Effector CD8-positive, alpha-beta T cell (primary cell): ENCODE measurements at places on chromosomes 3 and 15.

- DNase-seq = no peak
These were observed 14.6 kb upstream of the ELP6 start for GRCh38 chr3:47527952-47528725.

DNA sequence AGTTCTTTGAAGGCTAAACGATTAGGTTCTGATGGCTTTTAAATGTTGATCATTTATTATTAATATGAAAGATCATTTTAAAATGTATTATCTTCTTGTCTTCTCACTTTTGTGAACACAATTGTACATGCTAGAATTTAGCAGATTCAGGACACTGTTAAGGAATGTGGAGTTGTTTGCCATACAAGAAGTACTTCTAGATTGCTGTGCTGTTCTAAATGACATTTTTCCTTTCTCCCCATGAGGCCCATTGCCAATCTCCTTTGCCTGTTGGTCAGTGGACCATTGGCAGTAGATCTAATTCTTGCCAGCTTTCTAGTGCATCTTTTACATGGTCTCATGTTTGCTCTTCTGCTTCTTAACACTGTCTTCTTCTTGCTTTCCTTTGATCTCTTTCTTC is 242.3 kb downstream of the MECOM start:
- DNase-seq = no peak

GRCh38 chr15:71085809-71086208 is 29.5 kb upstream of the THSD4 start:
- no peak for DNase-seq

- DNase-seq = no peak
These were observed 193.2 kb upstream of the ZNF385D start for GRCh38 chr3:21944251-21944650.

- no peak for DNase-seq
These were observed 46.8 kb downstream of the ST6GAL1 start for GRCh38 chr3:186976837-186977750.

DNA sequence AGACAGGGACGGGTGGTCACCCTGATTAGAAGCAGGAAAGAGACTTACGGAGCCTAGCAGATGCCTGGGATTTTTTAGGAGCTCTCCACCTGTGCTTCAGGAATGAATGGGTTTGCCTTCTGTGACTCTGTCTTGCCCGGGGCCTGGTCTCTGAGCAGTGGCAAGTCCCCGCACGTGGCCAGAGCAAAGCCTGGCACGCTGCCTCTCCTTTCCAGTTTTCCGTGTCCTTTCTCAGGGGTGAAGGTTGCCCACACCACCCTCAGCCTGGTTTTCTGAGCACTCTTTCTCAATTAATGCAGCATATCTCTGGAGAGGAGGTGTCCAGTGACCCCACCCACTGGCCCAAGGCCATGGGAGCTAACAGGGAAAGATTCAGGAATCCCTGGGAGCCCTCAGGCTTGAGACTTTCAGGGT is 14.5 kb upstream of the CHST14 start:
- DNase-seq = no peak

- DNase-seq = no peak
These were observed 28.9 kb downstream of the NR2C2 start for GRCh38 chr3:14976317-14976716.

DNA sequence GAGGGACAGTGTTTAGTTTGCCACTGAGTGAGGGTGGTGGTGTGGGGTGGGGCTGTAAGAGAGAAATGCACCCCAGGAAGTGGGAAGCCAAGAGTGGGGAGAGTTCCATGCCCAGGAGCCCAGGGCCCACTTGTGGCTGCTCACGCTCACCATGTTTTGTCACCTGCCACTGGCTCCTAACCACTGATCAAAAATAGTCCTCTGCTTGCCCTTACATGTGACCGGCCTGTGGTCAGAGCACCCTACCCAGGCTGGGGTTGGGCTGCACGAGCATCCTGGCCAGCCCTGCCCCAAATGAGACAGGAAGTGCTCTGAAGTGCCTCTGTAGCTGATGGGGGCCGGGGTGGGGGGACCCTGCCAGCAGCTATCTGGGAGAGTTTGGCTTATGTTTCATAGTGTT is 216.3 kb downstream of the RPLP1 start:
- no peak for DNase-seq

- no peak for DNase-seq
These were observed 35.2 kb downstream of the U2SURP start for GRCh38 chr3:143036557-143036956.

- DNase-seq = no peak
These were observed 30.2 kb downstream of the IFT80 start for GRCh38 chr3:160368804-160369203.

DNA sequence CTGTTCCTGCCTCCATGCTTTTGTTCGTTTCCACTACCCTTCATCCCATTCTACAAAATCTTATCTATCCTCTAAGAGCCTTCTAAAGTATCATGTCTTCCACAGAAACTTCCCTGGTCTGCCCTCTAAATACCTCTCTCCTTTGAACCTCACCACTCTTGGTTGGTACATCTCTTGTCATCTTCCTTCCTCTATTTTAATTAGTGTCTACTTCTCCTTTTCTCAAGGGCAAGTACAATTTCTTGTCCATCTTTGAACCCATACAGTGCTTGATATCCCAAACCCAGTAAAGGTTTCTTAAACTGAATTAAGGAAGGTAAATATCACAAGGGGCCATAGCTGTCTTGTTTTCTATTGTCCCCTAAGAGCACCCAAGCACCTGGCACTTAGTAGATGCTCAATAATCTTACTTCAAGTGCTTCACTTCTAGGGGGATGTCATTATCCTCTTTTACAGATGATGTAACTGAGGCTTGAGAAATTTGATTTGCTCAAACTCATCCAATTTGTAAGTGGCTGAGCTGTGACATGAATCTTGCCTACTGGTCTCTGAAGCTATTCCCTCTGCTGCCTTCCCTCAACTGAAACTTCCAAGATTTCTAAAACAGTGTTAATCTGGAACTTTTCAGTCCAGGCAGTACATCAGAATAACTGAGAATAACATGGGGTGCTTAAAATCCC is 2.6 kb upstream of the DAPK2 start:
- DNase-seq = no peak

DNA sequence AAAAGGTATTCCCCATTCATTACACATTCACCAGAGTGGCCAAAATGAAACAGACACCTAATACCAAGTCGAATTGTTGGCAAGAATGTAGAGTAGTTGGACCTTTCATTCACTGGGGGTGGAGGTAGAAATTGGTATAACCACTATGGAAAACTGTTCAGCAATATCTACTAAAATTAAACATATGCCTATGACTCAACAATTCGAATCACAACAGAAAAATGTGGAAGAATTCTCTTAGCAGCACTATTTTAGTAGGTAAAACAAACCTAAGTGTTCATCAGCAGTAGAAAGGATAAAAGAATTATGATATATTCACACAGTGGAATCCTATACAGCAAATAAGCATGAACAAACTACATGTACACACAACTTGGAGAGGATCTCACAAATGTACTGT is 30.6 kb downstream of the POLG start:
- no peak for DNase-seq

- no peak for DNase-seq
These were observed 505.6 kb downstream of the LPP start for GRCh38 chr3:188659449-188660090.

GRCh38 chr15:93459396-93459795 is 370.4 kb upstream of the RGMA start:
- DNase-seq = no peak

DNA sequence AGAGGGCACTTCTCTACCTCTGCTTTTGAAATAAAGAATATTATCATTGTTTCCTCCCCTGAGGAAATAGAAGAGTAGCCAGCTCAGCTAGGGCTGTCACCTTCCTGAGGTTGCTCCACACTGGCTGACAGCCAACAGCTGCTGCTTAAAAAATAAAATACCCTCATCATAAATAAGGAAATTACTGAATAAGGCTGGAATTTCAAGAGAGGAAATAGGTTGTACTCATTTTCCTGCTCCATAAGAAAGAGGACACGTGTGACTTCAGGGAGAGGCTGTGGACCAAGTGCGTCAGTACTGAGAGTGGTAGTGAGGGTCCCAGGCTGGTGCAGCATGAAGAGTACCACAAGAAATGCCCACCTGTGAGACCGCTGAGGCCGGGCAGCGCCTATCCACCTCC is 8.1 kb upstream of the C2CD4B start:
- DNase-seq = no peak

DNA sequence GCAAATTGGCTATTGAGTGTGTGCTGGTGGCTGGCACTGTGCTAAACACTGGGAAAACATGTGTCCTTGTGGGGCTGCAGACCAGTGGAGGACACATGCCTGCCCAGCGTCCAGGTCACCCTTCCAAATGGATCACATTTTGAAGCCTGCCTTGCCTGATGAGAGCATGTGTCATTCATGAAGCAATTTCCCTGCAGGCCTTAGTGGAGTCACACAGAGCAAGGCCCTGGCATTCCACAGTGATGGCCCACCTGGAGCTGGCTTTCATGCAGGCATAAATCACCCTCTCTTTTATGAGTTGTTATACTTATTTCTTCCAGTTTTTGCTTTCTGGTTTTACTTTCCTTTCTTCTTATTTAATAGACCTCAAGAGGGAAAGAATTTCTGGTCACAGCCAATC is 219.5 kb downstream of the EPHB1 start:
- no peak for DNase-seq

GRCh38 chr3:51245867-51246266 is 139.2 kb upstream of the MANF start:
- DNase-seq = no peak

- DNase-seq = no peak
These were observed 19.0 kb upstream of the CRABP1 start for GRCh38 chr15:78321041-78321570.

DNA sequence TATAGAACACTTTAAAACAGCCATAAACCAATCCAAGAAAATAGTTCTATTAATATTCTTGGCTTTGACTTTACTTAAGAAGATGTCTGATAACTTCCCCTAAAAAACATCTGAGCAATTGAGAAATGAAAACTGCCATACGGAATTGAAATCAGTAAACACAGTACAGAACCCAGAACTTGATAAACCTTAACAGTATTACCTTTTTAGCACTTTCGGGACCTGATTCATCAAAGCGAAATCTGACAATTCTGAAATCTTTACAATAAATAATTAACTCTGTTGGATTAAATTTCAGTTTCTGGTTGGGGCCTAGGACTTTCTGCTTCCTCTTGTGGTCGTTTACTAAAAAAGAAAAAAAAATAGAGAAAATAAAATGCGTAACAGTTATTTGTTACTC is 17.3 kb downstream of the MTMR10 start:
- DNase-seq = no peak

DNA sequence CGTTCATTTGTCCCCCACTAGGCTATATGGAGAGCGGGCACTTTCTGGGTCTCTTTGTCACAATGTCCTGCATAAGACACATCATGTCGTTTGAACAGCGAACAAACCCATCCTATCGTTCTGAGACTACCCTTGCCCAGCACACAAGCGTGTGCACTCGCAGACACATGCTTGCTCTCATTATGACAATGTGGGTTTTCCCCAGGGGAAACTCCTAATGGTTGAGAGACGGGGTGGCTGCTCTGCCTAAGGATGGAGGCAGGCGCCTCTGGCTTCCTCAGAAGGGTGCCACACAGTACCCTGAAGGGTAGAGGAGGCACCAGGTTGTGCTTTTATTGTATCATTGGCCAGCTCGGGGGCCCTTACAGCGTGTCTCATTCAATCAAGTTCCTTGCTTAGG is 51.0 kb upstream of the MYZAP start:
- no peak for DNase-seq

- DNase-seq = no peak
These were observed 19.4 kb downstream of the TPM1 start for GRCh38 chr15:63061975-63062374.

GRCh38 chr3:182406786-182407185 is 386.5 kb upstream of the ATP11B start:
- no peak for DNase-seq

GRCh38 chr3:41600616-41601015 is 361.3 kb downstream of the ULK4 start:
- DNase-seq = no peak

GRCh38 chr3:131728898-131729642 is 226.3 kb upstream of the MRPL3 start:
- no peak for DNase-seq

- DNase-seq = no peak
These were observed 516.7 kb downstream of the NTRK3 start for GRCh38 chr15:87739866-87740265.

- no peak for DNase-seq
These were observed 46.8 kb downstream of the RGMA start for GRCh38 chr15:93042211-93042610.

DNA sequence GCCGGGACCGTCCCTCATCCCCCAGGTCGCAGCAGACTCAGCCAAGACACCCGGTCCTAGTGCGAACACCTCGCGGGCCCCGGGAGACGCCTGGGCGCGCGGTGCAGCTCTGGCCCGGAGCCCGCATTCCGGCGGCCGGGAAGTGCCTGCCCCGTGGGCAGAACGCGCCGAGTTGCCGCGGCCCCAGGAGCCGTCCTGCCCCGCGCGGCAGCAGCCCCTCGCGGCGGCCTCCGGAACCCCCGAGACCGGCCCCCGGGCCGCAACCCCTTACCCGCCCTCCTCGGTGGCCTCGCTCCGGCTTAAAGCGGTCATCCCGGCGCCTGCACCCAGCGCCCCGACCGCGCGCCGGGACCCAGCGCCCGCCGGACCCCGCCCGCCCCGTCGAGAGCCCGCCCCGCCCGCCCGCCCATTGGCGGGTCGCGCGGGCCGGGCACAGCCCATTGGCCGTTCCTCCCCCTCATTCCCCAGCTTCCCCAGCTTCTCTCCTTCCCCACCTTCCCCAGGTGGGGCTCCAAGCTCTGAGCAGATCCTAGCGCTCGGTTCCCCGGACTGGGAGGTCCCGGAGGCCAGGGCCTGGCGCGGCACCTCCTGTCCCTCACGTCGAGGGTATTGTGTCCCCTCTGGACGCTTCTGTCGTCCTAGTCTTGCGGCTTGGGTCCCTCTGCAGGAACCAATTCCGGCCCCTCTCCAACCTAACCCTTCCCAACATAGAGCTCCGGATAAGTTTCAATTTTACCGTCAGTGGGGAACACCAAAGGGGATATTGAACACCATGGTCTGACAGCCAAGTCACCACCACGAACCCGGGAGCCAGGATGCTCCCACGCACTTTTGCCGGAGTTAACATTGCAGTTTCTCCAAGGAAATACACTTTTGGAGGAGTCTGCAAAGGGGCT is at the start of gene GRAMD2A:
Gene GRAMD2A, minus strand, starts transcription at position 328 of the 896 bp plus-strand sequence.
- DNase-seq = no peak

DNA sequence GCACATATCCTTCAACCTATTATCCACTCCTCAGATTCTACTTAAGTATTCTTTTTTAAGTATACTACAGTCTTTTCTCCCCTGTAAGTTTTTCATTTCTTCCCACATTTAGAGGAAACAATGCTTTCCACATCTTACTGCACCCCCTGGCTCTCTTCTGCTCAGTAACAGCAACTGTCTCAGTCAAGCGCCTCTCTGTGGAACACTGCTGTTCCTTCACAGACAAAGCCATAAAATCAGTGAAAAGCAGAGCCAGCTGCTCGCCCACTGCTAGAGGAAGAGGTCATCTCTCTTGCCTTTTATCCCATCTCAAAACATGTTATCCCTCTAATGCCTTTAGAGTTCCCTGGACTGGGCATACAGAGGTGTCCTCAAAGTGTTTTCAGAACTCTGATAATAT is 24.8 kb downstream of the SERP1 start:
- no peak for DNase-seq

GRCh38 chr15:69921626-69922619 is 175.8 kb downstream of the TLE3 start:
- DNase-seq = no peak
